ENCODE measurements at places on chromosomes 3 and 15.

DNA sequence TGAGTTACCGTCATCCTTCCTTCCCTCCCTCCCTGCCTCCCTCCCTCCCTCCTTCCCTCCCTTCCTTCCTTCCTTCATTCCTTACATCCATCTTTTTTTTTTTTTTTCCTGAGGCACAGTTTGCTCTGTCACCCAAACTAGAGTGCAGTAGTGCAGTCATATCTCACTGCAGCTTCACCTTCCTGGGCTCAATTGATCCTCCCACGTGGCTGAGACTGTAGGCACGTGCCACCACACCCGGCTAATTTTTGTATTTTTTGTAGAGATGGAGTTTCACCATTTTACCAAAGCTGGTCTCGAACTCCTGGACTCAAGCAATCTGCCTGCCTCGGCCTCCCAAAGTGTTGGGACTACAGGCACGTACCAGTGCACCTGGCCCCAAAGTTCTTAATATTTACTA, 25.8 kb downstream of the USP3 start:
- no peak for DNase-seq

DNA sequence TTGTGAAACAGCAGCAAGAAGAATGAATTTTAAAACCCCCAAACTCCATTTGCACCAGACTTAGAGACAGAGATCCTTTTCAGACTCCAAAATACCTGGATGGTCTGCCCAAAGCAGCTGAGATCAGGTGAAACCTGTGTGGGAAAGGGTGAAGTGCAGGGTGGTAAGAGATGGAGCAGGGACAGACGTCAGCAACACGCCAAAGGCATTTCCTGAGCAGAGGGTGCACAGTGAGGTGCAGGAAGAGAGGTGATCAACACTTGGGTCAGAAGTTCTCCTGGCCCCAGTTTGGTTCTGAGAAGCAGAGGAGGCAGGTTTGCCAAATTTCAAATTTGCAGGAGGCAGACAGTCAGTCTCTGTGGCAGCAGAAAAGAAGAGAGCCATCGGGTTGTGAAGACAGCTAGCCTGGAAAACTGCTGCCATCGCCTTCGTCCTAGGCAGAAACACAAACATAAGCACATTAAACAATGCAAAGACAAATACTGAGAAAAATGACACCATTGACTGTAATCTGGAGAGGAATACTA, 9.8 kb downstream of the CCR4 start:
- DNase-seq: peak; percentile 33

DNA sequence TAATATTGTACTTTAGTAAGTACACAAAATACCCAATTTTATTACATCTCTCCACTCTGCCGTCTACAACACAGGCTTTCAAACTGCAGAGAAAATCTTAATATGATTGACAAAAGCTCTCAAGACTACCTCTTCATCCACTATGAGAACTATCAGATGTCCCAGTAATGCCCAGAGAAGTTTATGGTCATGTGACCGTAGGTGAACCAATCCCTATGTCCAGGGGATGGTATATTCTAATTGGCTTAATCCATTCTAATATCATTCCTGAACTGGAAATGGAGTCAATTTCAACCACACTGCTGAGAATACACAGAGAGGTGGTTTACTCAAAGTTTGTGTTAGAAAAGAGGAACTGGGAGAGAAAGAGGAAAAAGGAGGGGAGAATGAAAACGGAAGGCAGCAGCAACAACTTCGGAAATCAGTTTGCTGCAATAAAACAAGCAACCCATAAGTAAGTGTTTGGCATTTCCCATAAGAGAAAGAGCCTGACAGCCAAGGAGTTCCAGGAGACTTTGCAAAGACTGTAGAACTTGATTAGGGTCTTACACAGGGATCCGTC, 7.3 kb downstream of the SST start:
- no peak for DNase-seq

- no peak for DNase-seq
Measured at GRCh38 chr3:85258819-85259218, 300.0 kb downstream of the CADM2 start.

DNA sequence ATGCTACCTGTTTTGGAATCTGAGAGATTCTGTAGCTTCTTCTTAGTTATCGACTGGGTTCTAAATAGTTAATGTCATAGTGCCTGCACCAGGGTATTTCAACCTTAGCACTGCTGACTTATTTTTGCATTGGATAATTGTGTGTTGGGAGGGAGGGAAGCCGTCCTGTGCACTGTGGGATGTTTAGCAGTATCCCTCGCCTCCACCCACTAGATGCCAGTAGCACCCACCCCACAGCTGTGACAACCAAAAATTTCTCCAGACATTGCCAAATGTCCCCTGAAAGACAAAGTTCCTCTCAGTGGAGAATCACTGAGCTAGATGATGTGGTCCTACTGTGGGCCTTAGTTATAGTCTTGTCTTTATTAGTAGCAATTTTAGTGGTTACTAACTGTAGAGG, 88.3 kb downstream of the TGFBR2 start:
- DNase-seq: no peak

- DNase-seq: peak; percentile 60
Measured at GRCh38 chr15:63860155-63860554, 26.4 kb upstream of the HERC1 start.

GRCh38 chr15:93138681-93139250, 49.8 kb upstream of the RGMA start:
- no peak for DNase-seq

DNA sequence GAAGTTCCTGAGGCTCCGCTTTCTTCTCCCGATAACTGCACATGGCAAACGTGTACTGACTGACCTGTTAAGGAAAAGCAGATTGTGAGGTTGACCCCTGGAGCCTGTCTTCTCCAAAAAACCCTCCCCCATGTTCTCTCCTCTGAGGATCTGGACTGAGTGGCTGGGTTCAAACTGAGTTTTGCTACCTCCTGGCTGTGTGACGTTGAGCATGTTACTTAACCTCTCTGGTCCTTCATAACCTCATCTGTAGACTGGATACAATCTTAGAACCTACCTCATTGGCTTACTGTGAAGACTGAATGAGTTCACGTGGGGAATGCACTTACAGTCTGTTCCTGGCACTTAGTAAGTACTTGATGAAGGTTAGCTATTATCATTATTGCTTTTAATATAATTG, 184.1 kb upstream of the FEZF2 start:
- DNase-seq: no peak

GRCh38 chr3:123656691-123657090, 71.8 kb upstream of the HACD2 start:
- no peak for DNase-seq

DNA sequence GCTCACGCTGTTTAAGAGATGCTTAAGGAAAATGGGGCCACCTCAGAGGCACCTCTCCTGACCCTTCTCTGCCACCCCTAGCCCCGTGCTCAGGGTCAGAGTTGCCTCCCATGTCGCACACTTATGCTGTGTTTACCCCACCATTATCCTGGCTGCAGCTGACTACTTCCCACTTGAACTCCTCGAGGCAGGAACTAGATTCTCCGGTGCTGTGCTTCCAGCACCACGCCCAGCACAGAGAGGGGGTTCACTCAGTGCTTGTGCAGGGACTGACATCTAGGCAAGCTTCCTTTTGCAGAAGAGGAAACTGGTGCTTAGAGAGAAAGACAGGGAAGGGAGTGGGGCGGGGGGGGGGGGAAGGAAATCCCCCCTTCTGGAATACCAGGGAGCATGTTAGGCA, 340.1 kb downstream of the RORA start:
- no peak for DNase-seq

GRCh38 chr3:142929109-142929508, 34.4 kb downstream of the PAQR9 start:
- peak; percentile 57 for DNase-seq

- DNase-seq: peak; percentile 64
Measured at GRCh38 chr15:78374436-78375393, 34.6 kb downstream of the CRABP1 start.

DNA sequence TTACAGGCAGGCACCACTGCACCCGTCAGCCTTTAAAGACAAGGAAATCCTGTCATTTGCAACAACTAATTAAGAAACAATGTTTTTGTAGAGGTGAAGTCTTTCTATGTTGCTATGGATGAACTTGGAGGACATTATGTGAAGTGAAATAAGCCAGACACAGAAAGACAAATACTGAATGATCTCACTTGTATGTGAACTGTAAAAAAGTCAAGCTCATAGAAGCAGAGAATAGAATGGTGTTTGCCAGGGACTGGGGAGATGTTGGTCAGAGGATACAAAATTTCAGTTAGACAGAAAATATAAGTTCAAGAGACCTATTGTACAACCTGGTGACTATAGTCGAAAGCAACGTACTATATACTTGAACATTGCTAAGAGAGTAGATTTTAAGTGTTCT, 27.2 kb upstream of the ARPIN start:
- no peak for DNase-seq
